DND-41 (cell line): ENCODE measurements at places on chromosomes 3 and 15.
A peak's percentile ranks its signal among the peaks of the same experiment; 100 is the strongest.

DNA sequence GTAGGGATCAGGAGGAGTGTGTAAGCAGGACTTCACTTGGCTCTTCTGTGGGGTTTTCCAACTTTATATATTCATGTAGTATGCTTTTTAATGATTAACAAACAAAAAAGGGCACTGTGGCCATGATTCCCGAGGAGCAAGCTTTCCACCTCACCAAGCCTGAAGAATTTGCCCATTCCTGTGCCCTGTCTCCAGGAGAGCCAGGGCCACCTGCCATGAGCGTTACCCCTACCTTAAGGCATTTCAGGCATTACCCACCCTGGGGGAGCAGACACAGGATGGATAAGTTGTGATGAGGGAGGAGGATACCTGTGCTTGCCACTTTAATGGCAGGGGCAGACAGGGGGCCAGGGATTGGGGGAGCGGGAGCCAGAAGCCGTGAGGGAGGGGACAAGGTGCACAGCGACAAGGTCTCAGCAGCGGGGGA, 3.0 kb downstream of the TRPM1 start:
- DNase-seq: no peak

GRCh38 chr15:60272623-60273022, 125.2 kb downstream of the ANXA2 start:
- DNase-seq: no peak

DNA sequence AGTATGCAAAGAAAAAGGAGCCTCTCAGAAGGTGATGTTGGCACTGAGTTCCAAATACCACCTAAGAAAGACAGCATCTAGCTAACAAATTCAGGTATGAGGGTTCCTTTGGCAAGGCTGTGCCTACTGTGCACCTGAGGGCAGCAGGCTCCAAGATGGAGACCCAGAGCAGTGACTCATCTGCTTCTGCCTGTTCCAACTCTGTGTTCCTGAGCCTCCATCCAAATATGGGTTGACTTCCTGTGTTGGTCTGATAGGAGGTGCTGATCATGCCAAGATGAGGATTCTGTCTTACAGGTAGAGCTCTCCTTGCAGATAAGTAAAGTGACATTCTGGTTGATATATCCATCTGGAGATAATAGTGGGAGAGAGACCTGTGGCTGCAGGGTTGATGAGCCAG, 26.0 kb downstream of the SV2B start:
- DNase-seq: no peak

DNA sequence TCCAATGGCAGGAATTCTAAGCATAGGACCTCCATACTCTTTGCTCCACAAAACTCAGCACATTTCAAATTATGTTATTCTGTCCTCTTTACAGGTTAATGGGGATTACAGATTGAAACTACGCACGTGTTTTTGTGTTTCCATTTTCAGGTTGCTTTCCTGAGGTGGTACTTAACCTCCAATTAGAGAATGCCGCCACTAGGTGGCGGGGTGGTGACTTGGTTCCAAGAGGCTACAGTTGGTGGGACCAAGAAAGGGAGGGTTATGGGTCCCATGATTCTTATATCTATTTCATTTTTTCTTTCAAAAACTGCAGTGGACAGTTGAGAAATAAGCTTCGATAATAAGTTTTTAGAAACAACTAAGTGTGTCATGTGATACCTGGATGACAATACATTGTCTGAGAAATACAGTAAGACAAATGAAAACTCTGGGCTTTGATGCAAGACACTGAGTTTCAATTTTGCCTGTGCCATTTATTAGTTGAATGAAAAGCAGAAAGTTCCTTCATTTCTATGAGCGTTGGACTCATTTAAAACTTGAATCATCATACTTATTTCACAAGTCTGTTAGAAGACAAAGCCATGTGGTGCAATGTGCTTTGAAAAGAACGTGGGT, 539.0 kb downstream of the FGF12 start:
- DNase-seq: peak; percentile 49

DNA sequence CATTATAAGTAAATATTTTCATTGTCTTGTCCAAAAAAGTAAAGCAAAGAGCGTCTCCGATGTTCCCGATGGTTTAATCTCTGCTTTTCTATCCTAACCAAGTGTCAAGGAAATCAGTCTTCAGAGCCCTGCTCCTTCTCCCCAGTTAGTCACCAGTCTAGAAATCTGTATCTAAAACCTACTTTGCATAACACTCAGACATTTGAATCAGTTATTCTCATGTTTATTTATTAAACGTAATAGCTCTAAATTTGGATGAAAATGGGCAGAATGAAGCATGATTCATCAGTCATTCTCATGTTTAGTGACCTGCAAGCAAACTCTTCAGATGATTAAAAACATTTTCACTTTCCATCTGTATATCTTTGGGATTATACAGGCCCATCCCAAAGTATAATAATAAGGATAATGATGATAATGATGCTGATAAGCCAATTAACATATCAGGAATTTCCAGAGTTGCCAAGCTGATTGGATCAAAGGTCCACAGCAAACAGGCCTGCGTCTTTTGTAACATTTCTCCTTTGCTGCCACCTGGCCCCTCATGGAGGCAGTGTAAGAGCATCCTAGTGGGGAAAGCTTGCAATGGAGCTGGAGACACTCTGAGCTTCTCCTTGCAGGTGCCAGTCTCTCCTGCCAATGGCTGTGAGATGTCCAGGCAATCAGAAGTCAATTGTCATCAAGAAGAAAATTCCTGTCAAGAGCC, 273.9 kb downstream of the IGSF11 start:
- DNase-seq: no peak

DNA sequence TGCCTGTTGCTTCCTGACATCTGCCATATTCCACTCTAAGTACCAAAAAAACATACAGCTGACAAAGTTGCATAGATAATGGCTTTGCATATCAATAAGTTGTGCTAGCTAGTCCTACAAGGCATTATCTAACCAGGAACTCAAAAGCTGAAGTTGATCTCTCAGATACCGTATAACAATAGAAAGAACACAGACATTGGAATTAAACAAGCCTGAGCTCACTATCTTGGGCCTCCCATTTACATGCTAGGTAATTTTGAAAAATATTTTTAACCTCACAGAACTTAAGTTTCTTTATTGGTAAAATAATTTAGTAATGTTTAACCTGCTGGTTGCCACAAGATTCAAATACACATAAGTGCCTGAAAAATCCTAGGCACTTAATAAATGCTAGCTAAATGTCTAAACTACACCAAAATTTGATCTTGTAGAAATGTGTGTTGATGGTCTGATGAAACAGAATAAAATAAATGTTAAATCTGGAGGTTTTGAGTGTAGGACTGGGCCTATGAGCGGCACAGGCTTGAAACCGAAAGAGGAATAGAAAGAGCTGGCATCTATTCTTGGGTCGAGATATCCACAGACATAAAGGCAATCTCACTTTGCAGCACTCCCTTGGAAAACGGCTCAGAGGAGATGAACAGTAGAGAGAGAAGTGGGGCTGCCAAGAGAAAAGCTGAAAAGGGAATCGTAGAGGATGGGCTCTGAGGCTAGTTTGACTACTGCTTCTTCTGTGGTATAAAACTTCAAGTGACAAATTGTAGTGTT, 29.9 kb upstream of the TTC14 start:
- no peak for DNase-seq

DNA sequence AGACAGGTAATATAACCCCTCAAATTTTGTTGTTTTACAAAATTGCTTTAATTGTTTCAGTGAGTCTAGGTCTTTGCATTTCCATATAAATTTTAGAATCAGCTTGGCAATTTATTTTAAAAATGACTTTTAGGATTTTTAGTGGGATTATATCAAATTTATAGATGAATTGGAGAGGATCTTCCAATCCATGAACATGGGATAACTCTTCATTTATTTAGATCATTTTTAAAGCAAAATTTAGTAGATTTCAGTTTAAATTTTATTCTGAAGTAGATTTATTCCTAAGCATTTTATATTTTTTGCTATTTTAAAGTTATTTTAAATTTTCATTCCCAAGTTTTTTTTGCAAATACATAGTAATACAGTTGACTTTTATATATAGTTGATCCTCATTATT, 58.1 kb upstream of the THSD4 start:
- no peak for DNase-seq

DNA sequence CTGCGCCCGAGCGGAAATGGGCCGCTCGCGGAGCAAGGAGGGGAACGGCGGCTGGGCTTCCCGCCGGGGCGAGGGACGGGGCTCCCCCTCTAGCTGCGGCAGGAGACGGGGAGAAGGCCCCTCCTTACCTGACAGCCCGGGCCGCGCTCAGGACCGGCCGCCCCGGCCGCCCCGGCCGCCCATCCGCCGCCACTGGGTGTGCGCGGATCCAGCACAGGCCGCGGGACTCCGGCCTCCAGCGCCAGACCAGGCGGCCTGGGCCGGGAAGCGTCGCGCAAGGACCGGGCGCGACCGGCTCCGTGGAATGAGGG, 296 bp downstream of the TPRA1 start:
- peak; percentile 46 for DNase-seq

DNA sequence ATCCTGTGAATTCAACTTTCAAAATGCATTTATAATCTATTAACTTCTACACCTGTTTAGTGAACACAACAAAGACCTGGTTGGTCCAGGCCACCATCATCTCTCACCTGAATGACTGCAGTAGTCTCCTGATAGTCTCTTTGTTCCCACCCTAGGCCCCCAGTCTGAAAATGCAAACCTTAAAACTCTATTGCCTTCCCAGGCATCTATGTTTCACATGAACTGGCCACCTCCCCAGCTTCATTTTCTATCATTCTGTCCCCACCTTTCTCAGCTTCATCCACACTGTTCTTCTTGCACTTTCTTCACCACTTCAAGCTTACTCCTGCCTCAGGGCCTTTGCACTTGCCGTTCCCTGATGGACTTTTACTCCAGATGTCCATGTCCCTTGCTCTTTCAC, 45.0 kb downstream of the CLSTN2 start:
- DNase-seq: no peak

DNA sequence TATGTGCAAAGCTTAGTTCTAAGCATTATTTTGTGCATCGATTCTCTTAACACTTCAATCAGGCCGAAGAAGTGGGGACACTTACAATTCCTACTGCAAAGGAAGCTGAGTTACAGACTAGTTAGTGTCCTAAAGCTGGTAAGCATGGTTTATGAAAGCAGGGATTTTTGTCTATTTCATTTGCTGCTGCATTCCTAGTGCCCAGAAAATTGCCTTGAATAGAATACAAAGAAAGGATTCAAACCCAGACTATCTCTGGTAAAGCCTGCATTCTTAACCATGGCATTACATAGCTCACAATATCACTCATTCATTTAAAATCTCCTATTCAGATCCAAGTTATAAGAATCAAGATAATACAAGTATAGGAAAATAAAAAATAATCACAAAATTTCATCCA, 24.4 kb upstream of the CPOX start:
- DNase-seq: no peak

DNA sequence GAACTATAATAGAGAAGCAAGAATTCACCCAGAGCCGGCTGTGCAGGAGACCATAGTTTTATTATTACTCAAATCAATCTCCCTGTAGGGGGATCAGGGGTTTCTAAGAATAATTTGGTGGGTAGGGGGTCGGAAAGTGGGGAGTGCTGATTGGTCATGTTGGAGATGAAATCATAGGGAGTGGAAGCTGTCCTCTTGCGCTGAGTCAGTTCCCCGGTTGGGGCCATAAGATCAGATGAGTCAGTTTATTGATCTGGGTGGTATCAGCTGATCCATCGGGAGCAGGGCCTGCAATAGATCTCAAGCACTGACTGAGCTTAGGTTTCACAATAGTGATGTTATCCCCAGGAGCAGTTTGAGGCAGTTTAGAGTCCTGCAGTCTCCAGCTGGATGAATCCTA, 97.0 kb upstream of the SNRPN start:
- no peak for DNase-seq

DNA sequence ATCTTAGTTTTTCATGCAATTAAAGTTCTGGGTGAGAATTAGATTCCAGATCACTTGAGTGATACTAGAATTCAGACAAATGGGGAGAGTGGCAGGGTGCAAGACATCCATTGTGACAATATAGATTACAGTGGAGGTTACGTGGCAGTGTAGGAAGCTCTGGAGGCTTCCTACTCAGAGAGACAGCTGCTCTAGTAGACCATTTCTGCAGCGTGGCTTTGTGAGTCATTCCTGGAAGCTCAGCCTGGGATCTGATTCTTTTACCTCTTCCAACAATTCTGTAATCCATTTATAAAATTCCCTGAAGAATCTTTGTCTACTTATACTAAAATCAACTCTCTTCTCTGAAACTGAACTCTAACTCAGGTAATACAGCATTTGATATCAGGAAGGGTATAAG, 90.4 kb upstream of the ASB14 start:
- no peak for DNase-seq

GRCh38 chr15:38860253-38860652, 295.6 kb upstream of the RASGRP1 start:
- no peak for DNase-seq

DNA sequence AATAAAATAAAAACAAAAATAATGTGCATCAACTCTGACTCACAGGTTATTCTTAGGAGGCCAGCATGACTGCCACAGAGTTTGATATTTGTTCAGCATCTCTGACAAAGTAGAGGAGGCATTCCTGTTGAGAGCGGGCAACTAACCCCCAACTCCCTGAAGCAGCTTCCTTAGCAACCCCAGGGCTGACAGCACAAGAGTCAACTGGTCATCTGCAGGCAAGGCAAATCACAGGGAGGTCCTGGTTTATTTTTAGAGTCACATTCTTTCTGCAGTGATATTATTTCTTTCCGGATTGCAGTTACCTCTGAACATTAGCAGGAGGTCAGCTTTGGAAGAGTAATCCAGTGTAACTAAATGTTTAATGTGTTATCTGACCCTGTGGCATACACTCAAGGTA, 273.0 kb downstream of the PLCL2 start:
- DNase-seq: no peak

GRCh38 chr3:7684182-7684715, 817.4 kb upstream of the LMCD1 start:
- DNase-seq: no peak

GRCh38 chr15:62853841-62854225, 188.7 kb upstream of the TPM1 start:
- no peak for DNase-seq
